ENCODE measurements at places on chromosomes 2 and 18.
A peak's percentile ranks its signal among the peaks of the same experiment; 100 is the strongest.

GRCh38 chr2:54845514-54845913 is 122.1 kb downstream of the EML6 start:
- no peak for DNase-seq

GRCh38 chr2:45649858-45650811 is 1.3 kb upstream of the PRKCE start:
- peak; percentile 77 for DNase-seq

GRCh38 chr18:63514888-63515678 is 27.1 kb upstream of the SERPINB12 start:
- DNase-seq: no peak

DNA sequence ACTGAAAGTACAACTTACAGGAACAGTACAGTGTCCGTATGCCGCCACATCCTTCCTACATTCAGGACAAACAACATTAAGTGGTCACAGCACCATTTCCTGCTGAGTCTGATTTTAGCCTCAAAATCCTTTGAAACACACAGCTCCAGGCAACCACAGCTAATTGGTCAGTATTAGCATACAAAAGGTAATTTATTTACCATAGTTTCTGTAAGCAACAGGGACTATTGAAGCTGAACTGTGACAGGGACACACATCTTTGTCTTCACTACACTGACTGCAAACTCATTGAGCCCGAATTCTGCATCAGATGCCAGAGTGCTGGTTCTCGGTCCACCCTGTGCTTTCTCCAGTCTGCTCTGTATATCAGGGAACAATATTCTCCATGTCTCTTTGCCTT is 151.8 kb downstream of the ST6GAL2 start:
- DNase-seq: no peak

- DNase-seq: peak; percentile 9
Observed at GRCh38 chr18:48452861-48453323, 43.7 kb upstream of the ZBTB7C start.

DNA sequence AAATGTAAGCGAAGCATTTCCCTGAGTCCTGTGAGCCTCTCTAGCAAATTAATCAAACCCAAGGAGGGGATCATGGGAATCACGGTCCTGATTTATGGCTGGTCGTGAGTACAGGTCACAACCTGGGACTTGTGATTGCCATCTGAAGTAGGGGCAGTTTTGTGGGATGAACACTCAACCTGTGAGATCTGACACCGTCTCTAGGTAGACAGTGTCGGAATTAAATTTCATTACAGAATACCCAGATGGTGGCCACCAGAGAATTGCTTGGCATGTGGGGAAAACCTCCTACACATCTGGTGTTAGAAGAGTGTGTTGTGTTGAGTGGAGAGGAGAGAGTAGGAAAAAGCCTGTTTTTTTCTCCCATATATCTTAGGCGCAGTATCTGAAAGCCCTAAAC is 12.5 kb downstream of the CAPN14 start:
- no peak for DNase-seq

- no peak for DNase-seq
Observed at GRCh38 chr18:26710470-26711096, 154.9 kb downstream of the AQP4 start.

- DNase-seq: no peak
Observed at GRCh38 chr2:104787298-104788065, 66.4 kb upstream of the POU3F3 start.

DNA sequence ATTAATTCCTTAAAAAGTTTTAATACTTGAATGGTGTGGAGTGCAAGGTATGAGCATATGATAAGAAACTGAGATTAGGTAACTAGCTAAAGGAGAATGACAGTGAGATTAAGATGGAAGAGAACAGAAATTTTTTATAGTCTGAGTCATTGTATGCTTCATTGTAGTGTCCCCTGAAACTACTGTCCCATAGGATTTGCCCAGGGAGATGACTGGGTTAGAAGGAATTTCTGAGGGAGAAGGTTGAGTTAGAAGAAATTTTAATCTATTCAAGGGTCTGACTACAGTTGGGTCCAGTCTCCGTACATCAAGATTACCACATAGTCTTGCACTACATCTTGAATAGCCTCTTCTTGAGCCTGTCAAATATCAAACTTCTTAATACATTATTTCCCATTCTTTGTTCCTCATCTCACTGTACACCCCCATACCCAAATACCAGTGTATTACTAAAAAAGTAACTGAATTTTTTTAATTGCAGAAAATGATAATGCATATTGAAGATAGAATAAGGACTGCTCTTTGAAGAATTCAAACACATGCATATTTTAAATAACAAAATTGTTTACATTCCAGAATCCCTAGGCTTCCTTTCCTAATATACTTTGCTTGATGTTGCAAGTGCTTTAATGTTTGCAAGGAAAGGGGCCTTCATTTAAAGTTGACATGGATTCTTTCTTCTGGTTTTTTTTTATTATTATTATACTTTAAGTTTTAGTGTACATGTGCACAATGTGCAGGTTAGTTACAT is 314.3 kb upstream of the COL3A1 start:
- DNase-seq: no peak

DNA sequence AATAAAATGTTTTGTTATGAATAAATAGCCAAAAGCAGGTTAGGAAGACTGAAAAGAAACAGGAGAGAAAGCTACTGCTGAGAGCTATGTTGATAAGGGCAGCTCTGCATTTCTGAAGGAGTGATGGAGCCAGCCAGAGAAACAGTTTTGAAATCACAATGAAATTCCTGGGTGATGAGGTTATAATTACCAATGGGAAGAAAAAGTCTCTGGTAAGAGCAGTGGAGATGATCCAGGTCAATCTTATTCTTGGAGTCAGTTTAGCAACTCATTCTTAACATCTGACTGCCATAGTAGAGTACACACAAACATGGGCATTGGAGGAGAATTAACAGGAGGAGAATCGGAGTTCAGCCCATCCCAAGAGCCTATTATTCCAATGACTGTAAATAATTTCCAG is 2.4 kb downstream of the ALKAL2 start:
- DNase-seq: no peak

- no peak for DNase-seq
Observed at GRCh38 chr2:239578381-239578780, 177.6 kb upstream of the HDAC4 start.

DNA sequence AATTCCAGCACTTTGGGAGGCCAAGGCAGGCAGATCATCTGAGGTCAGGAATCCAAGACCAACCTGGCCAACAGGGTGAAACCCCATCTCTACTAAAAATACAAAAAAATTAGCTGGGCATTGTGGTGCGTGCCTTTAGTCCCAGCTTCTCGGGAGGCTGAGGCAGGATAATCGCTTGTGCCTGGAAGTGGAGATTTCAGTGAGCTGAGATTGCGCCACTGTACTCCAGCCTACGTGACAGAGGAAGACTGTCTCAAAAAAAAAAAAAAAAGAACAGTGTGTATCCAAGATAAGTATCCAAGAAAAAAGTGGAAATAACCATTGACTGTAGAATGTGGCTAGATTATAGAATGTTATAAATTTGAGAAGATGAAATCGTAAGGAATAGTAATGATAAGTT is 142.1 kb downstream of the FAM124B start:
- no peak for DNase-seq

DNA sequence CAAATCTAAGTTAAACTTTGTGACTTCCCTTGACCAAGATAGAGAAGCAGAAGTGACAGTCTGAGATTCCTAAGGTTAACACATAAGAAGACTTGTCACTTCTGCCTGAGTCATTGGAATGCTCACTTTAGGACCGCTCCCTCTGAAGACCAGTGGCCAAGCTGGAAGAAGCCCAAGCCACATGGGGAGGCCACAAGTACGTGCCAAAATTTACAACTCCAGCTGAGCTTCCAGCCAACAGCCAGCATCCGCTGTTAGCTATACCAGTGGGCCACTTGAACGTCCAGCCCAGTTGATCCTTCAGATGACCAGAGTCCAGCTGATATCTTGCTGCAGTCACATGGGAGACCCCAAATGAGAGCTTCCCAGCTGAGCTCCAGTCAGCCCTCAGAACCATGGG is 18.1 kb upstream of the ANTXR1 start:
- DNase-seq: no peak

DNA sequence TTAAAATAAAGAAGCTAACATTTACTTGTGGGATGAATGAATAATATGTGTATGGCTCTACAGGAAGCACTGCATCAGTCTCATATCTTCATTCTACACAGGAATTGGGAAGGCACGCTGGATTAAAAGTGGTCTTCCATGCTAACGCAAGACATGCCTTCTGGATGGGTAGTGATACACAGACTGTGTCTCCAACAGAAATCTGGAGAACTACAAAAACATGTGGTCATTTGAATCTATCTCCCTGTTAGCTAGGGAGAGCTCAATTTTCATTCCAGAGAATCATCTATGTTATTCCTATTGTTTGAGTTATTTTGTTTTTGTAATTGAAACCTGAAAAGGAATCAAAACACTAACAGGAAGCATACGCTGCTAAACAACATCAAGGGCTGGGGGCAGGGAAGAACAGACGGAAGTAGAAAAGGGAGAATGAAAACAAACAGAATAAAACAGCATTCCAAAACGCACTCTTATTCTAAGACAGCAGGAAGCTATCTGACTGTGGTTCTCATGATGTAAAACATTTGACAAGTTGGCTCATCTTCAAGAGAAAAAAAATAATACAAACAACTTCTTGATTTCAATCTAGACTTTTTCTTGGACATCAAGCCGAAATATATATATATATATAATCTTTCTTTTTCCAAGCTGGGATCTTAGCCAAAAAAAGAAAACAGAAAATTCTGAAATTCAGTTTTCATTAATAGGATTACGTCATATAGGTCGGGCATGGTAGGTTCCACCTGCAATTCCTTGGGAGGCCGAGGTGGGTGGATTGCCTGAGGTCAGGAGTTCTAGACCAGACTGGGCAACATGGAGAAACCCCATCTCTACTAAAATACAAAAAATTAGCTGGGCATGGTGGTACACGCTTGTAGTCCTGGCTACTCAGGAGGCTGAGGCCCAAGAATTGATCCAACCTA is 31.5 kb upstream of the ASNSD1 start:
- DNase-seq: no peak

DNA sequence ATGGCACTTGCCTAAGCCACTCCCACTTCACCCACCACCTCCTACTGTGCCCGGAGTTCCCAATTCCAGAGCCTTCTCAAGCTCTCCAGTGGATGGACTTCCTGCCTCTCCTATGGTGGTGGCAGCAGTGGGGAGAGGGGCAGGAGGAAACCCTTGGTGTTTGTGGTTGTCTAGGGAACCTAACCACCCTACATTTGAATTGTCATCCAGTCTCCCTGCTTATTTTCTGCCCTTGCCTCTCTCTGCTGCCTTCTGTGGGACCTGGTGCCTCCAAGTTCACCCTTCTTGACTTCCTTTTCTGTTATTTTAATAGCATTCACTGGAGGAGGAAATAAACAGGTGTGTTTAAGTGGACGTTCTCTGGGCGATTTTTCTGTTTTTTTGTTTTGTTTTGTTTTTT is 50.0 kb upstream of the HPCAL1 start:
- no peak for DNase-seq

GRCh38 chr2:215722125-215722524 is 286.3 kb upstream of the FN1 start:
- DNase-seq: no peak

DNA sequence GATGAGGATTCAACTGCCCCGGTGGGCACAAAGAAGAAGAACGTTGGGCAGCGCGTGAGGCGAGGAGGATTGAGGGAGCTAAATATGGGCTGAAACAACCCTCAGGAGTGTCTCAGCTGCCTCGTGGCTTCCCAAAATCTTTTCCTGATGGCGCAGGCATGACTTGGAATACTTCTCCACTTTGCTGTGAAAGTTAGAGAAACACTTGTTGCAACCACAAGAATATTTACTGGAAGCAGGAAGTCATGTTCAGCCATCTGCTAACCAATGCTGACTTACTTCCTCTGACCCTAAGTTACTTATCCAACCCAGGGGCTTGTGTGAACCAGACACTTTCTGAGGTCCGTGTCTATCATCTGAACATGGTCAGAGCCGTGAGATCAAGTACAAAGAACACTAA is 148.8 kb downstream of the ARL4C start:
- no peak for DNase-seq

DNA sequence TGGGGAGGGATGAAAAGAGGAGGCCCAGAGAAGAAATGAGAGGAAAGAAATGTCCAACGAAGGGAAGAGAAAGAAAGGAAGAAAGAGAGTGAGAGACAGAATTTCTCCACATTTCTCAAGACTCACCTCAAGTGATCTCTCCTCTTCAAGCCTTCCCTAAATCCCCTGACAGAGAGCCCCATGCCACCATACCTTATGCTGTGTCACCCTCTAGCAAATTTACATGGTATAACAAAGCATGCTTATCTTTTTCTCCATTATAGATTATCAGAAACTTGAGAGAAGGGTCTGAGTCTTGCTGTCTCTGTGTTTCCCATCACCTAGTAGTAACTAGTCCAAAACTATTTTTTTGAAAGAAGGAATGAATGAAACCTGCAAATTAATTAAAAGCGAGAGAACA is 1208.4 kb downstream of the DPP10 start:
- no peak for DNase-seq

DNA sequence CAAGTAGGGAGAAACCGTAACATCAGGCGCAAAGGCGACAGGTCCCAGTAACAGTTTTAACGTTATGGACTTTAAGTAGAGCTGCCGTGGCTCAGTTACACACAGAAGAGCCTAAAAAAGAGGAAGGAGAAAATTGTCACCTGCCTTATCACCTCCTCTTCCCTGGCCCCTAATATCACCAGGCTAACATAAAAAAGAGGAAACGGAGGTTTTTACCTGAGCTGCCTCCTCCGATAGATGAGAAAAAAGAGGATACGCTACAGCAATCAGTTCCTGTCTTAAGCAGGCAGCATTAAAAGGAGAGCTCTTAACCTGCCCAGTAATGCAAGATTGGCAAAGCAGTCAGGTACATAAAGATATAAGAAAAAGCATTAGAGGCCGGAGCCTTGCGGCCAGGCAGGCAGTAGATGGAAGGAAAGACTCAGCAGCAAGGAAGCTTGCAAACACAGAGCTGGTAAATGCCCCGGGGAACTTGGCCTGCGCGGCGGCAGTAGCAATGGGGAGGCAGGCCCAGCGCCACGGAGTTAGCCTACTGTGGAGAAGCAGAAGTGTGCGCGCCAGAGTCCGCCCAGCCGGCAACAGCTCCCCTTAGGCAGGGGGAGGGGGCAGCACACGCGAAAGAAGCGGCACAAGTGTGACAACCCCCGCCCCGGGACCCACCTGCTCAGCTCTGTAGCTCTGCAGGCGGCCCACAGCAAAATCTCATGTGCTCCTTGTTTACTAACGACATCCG is 116.3 kb upstream of the SCN7A start:
- DNase-seq: no peak

DNA sequence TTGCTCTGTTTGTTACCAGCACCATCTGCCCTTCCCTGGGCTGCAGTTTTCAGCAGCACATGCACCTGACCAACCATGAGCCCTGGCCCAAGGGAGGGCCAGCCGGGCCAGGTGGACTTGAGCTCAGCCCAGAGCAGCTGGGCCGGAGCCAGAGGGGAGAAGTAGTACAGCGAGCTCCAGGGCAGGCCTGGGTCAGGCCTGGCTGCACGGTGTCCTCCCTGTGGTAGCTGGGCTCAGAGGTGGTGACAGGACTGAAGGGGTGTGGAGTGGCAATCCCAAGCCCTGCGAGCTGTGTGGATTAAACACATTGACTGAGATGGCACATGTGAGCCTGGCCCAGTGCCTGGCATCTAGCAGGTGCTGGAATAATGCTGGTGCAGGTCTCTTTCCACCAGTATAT is 222.2 kb downstream of the GLI2 start:
- DNase-seq: no peak
